NCI-H1048 (cell line): ENCODE measurements at places on chromosomes 4 and X.

DNA sequence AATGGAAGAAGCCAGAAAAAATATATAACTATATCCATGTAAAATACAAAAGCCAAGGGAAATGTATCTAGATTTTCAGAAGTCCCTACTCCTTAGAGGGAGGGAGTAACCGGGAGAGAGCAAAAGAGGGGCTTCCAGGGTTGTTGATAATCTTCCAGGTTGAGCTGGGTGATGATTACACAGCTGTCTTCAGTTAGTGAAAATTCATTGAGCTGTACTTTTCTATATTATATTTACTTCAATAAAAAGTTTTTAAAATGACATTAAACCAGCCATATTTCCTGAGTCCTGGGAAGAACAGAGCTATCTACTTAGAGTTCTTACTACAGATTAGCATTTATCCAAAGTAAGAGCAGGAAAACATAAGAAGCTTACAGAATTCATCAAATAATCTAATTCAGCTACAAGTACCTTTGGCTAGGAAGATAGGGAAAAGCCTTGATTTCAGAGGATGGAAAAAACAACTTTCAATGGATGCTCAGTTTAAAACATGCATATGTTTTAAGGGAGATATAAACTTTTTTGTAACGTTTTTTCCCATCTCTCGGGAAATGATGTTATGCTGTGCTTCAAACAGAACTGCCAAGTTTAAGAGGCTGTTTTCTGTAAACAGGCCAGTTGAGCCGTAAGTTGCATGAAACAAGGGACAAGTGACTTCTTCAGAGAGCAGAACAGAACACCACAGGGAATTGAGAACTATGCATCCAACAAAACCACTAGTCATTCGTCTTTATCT lies 204.6 kb downstream of the SCFD2 start:
- no peak for DNase-seq

- DNase-seq, result no peak
Measured at GRCh38 chr4:142330311-142330710, 515.8 kb downstream of the INPP4B start.

- no peak for DNase-seq
Measured at GRCh38 chr4:81257021-81257420, 42.0 kb upstream of the PRKG2 start.

DNA sequence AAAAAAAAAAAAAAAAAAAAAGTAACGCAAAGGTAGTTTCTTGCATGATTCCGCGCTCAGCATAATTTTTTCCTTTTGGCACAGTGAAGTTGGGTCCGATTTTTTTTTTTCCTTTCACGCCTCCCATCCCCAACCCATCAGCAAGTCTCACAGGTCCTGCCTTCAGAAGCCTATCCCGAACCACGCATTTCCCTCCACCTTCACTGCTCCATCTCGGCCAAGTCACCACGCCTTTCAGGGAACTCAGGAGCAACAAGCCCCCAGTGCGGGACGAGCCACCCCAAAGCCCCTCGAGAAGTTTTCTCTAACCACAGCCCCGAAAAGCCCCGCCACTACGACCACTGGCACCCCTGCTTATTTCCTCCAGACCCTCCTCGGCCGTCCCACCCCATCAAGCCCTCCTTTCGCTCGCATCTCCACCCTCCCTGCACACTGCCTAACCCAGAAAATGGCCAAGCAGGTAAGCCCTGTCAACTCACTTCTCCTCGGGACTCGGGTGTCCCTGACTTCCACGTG lies 1.0 kb downstream of the SLBP start:
- no peak for DNase-seq

GRCh38 chrX:46577221-46578005 lies 3.8 kb downstream of the CHST7 start:
- no peak for DNase-seq

DNA sequence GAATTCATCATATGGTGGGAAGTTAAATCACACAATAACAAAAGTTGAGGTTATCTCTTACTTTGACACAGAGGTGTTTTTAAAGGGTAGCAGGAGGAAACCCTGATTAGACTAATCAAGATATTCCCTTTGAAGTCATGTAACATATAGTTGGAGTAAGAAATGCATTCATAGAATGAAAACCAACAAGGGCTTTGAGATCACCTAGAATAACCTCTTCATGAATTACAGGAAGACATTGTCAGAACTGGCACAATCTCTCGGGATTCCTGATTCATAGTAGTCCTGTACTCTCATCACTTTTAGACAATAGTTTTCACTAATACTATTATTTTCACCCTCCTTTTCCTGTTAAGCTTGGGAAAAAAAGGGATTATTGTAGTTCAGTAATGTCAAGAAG lies 170.2 kb downstream of the PPP3CA start:
- no peak for DNase-seq

- DNase-seq, result no peak
Measured at GRCh38 chr4:17758485-17758884, 22.9 kb downstream of the FAM184B start.

- DNase-seq, result no peak
Measured at GRCh38 chrX:68684919-68685304, 37.4 kb downstream of the STARD8 start.

DNA sequence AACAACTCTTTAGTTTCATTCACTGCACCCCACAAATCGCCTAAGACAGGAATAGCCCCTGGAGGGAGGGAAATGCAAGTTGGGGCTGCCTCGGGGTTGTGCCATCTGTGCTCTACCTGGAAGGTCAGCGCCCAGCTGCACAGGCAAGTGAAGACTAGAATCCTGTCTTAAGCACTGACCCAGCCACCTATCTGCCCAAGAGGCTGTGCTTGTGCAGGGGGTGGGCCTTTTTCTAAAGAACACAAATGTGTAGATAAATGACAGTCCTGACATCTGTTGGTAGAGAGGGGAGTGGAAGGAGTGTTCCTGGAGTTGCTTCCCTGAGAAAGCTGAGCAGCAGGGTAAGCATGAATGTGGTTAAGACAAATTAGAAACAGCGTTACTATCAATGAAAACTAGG lies 15.7 kb downstream of the ZNF518B start:
- DNase-seq, result no peak

GRCh38 chrX:20270562-20270890 lies 3.8 kb upstream of the RPS6KA3 start:
- no peak for DNase-seq
